Stimulated activated CD8-positive, alpha-beta memory T cell treated with anti-CD3 and anti-CD28 coated beads, Interleukin-4, amount 100 ng/mL, for 4 hours (primary cell): ENCODE measurements at places on chromosomes 7 and 10.

DNA sequence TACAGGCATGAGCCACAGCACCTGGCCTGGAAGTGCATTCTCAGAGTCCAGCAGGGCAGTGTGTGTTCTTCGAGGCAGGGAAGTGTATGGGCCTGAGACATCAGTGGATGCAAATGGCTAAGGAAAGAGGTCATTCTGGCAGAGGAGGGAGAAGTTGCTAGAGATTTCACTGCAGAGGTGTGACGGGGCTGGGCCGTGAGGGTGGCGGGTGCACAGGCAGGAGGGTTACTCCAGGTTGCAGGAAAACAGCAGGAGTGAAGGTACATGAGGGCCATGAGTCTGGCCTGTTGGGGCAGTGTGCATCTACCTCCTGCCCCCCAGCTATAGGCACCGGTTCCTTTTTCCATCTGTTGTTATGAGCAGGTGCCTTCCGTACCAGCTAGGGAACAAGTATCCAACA is 29.3 kb downstream of the COL26A1 start:
- no peak for DNase-seq

GRCh38 chr7:30276203-30276900 is 8.0 kb upstream of the ZNRF2 start:
- DNase-seq = no peak

DNA sequence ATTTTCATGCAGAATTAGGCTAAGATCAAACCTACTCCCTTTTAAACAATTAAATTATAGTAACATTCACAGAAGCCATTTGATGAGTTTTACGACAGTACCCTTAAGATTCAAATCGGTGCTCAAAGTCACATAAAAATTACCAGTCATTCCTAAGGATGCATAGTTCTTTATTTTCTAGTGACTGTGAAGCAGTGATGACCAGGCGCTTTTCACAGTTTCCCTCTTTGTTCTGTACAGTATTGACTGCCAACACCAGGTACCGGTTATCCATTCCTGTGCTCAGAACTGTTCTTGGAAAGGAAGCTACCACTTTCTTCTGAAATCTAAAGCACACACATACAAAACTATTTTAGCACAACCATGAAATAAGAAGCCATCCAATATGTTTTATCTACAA is 1.9 kb downstream of the DNA2 start:
- no peak for DNase-seq

DNA sequence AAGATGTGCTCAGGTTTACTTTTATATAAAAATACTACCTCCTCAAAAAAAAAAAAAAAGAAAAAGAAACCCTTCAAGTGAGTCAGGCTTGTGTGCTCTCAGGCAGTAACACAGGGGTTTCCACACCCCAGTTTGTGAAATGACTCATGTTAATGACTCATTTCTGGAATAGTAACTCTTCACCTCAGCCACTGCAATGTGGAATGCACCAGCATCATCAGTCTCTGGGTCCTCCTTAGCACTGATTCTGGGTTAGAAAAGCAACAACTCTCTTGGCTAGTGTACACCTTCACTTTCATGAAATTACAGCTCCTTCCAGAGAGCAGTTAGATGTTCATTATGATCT is 110.6 kb downstream of the EMX2 start:
- no peak for DNase-seq

GRCh38 chr10:26779176-26779860 is 81.4 kb downstream of the ABI1 start:
- no peak for DNase-seq

- DNase-seq = no peak
Measured at GRCh38 chr7:35891004-35891830, 90.4 kb downstream of the SEPTIN7 start.

- no peak for DNase-seq
Measured at GRCh38 chr7:70457482-70457881, 674.5 kb upstream of the GALNT17 start.
